Ecto neural progenitor cell (in vitro differentiated cells): ENCODE measurements at places on chromosomes 4 and X.

DNA sequence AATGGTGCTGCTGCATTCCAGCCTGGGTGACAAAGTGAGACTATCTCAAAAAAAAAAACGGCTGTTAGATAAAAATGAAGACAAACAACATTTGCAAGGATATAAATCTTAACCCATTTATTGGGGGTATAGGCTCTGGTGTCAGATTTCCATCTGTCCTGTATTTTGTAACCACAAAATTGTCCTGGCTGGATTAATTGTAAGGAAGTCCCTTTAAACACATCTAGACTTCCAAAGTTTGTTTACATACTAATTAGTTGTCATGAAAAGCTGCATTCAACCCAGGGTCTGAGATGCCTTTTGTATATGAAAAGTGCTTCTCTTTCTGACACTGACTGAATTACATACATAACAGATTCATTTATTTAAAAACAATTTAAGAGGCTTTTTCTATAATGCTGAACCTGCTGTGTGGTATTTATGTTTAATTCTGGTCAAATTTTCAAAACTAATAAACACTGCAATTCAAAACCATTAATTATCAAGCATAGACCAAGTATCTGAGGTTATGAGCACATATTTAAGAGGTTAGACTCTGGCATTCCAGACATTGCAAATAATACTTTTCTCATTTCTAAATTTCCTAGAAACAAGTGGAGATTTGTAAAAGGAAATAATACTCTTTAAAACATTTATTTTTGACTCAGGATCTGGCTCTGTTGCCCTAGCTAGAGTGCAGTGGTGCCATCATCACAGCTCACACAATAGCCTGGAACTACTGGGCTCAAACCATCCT lies 17.5 kb upstream of the UGDH start:
- no peak for DNase-seq

GRCh38 chrX:51837451-51837850 lies 56.0 kb upstream of the MAGED1 start:
- no peak for DNase-seq

DNA sequence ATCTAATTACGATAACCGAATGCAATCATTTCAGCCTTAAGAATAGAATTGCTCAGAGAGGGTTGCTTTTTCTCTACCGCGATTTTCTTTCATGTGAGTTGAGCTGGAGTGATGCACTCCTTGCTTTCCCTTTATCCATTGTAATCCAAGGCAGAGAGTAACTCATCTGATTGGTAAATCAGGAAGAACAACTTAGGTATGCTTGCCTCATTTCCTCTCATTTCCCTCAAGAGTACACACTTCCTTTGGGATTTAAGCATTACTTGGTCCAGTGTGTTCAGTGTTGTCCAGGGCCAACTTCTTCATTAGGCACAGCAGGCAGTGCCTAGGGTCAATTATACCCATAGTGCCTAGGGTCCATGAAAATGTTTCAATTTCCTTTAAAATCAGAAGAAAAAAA lies 15.7 kb upstream of the N4BP2 start:
- no peak for DNase-seq

- DNase-seq, result peak; percentile 80
These were observed 49.0 kb upstream of the ZNF157 start for GRCh38 chrX:47321386-47321785.

GRCh38 chr4:151934766-151935165 lies 174.0 kb upstream of the GATB start:
- no peak for DNase-seq

GRCh38 chr4:40976343-40976742 lies 226.6 kb downstream of the NSUN7 start:
- DNase-seq, result no peak

DNA sequence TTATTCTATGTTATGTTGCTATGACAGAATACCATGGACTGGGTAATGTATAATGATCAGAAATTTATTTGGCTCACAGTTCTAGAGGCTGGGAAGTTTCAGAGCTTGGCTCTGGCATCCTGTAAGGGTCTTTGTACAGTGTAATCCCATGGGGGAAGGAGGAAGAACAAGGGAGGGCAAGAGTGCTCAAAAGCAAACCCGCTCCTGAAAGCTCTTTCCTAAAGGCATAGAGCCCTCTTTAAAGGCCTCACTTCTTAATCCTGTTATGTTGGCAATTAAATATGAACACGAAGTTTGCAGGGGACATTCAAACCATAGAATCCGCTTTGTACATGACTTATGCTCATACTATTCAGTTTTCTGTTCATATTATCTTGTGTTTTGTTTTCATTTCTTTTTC lies 191.3 kb upstream of the CTSO start:
- DNase-seq, result no peak

DNA sequence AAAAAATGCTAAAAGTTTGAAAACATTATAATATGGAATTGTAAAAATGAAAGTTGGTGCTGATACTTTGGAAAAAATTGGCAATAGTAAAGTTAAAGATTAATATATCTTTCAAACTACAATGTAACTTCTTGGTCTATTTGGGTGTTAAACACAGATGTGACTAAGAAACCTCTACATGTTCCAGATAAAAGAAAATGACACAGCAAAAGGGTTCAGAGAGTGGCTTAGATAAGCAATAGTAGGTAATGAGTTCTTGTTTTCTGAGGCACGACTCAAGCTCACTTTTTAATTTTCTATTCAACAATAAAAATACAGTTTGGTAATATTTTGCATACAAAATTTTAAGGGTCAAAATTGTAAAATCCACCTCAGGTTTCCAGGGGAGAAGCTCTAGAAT lies 292.7 kb downstream of the GALNTL6 start:
- DNase-seq, result no peak

GRCh38 chrX:15786915-15787314 lies 3.4 kb upstream of the ZRSR2 start:
- no peak for DNase-seq

DNA sequence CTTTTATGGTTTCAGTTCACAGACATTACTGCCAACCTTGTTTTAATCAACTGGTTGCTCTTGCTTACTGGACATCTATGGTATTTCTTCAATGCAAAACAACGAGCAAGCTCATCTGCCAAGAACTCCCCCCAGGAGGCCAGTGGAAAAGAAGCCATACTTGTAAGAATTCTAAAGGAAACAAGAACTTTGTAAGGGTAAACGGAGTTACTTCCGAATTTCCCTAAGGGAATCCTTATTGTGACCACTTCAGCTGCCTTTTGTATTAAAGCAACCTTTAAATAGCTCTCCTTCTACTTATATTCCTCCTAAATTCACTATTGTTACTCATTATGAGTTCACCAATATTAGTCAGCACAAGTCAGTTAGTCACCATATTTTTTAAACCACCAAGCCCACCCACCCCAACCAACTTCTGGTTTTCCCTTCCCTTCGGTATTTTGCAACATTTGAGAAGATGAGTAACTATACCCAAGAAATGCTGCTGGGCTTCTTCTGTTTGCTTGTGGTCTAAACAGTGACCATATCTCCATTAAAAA lies 602.8 kb upstream of the DIPK2B start:
- DNase-seq, result no peak

DNA sequence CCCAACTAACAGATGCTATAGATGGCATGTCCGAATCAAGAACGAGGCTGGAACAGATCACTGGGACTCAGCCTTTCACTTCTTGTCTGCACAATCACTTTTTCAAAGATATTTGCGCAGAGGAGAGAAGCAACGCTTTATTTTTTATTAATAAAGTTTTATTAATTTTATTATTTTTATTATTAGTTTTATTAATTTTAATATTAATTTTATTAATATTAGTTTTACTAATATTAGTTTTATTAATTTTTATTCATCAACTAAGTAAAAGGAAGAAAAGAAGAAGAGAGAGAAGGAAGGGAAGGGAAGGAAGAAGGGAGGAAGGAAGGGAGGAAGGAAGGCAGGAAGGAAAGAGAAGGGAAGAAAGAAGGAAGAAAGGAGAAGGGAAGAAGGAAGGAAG lies 236.4 kb upstream of the HHIP start:
- DNase-seq, result no peak

GRCh38 chr4:3299122-3299975 lies 6.5 kb downstream of the RGS12 start:
- DNase-seq, result no peak

- DNase-seq, result no peak
These were observed 34.0 kb upstream of the TSPAN5 start for GRCh38 chr4:98692411-98692810.

- no peak for DNase-seq
These were observed 39.5 kb upstream of the RBMX start for GRCh38 chrX:136920001-136920400.

DNA sequence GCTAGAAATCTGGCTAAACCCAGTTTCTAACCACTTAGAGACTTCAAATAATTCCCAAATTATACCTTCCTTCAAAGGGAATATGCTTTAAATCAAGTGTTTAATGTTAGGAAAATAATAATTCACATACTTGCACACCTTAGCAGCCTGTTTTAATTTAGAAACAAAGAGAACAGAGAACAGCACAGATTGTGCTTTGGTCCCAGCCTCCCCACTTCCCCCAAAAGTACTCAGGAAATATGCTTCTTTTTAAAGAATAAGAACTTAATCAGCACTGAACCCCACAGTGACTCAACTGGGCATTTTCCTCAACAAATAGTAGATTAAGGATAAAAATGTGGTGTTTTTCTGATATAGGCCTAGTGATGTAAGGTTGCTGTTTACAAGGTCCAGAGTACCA lies 295.8 kb downstream of the GBA3 start:
- no peak for DNase-seq

GRCh38 chr4:163171590-163171989 lies 4.9 kb upstream of the NAF1 start:
- DNase-seq, result no peak

- DNase-seq, result no peak
These were observed 113.8 kb upstream of the STIM2 start for GRCh38 chr4:26746802-26747213.

GRCh38 chr4:65668201-65669089 lies 1.8 kb downstream of the EPHA5 start:
- DNase-seq, result peak; percentile 48

GRCh38 chr4:114364857-114365256 lies 233.8 kb upstream of the UGT8 start:
- DNase-seq, result no peak

DNA sequence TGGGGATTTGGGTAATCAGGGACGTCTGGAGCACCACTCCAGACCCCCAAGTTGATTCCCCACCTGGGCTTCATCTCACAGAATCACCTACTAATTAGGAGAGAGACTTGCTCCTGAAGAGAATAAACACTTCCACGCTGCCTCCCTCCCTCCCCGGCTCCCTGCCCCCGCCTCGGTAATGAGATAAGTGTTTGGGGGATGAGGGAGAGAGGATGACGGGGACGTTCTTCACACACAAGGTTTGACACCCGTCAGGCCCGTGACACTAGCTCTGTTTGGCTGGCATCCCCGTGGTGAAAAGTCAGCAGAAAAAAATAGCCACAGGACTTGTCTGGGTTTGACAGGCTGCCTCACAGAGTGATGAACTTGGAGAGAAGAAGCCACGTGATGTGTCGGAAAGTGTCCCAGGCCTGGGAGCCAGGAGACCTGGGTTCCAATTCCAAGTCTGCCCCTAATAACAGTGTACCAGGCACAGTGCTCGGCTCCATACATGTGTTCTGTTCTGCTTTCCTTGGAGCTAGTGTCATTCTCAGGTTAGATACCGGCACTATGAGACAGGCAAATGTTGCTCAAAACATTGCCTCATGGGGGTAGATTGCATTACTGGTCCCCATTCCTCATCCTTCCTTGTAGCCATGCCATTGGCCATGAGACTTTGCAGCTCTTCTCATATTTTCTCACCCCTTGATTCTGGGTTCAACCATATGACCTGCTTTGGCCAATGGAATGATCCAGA lies 578.0 kb downstream of the BCOR start:
- no peak for DNase-seq

- no peak for DNase-seq
These were observed 72.1 kb upstream of the ETNPPL start for GRCh38 chr4:108834835-108835384.

GRCh38 chr4:71266090-71266794 lies 72.6 kb upstream of the SLC4A4 start:
- DNase-seq, result no peak

DNA sequence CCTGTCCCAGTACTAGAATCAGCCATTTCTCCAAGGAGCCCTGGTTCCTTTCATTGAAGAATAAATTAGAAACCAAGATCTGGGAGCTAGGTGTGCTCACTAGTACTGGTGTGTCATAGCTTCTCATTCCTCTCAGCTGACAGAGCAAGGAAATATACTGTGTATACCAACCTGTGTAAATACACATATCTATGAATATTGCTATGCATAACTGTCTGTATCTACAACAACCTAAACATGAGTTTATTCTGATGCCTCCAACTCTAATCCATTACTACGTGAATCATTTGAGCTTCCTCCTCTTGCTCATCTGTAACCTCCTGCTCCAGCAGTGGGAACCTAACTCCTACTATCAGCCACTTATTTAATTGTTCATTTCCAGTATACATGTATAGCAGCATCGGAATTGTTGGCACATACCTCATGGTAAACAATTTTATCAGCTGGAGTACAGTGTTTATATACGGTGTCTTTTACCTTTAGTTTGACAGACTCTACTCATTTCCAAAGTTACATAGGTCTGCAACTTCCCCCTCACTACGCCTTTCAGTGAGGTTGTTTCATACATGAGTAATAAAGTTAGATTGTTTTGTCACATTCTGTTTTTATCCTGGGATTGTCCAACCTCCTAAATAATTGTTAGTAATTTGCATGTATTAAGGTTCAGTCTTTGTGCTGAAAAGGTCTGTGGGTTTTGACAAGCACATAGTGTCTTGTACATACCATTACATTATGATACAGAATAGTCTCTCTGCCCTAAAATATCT lies 7.1 kb upstream of the SCRG1 start:
- DNase-seq, result no peak

DNA sequence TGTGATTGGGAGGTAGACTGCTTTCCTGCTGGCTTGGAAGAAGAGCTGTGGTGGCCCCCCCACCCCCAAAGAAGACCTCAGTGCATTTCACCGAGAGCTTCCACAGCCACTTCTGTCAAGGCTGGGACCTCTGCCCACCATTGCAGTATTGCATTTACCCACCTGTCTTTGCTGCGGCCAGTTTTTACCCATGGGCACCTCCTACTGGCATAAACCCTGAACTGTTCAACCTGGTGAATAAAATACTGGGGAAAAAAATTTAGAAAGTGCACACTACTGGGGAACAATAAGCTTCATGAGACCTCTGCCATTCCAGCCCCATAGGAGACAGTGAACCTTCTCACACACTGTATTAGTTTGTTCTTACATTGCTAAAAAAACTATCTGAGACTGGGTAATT lies 40.3 kb downstream of the ARFIP1 start:
- DNase-seq, result no peak

- no peak for DNase-seq
These were observed 194.3 kb downstream of the KIT start for GRCh38 chr4:54852054-54852453.

GRCh38 chr4:48831532-48832030 lies 693 bp downstream of the OCIAD1 start:
- DNase-seq, result no peak

DNA sequence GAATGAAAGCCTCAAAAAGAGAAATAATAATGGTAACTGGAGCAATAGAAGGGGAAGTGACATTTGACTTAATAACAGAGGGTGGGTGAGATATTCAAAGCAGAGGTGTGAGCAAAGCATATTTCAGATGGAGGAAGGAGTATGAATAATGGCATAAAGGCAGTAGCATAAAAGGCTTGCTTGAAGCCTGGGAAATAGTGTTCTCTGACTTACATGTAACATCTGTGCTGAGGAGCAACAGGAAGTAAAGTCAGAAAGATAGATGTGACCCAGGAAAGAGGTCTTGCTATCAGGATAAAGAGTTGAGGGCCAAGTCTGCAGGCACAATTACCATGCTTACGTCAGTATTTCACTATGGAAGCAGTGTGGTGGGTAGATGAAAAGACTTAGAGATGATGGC lies 28.4 kb downstream of the ATP10D start:
- no peak for DNase-seq

GRCh38 chr4:92522356-92522755 lies 218.6 kb downstream of the GRID2 start:
- no peak for DNase-seq
